ENCODE measurements at places on chromosomes 6 and 20. TPM values are rescaled to one million over a fixed set of nuclear protein-coding genes. Genes with fewer than 3 reads are reported as not detected.

PHACTR3 gene
- 0.11 TPM for polyA plus RNA-seq

C4A gene
- 8.4 TPM for polyA plus RNA-seq

RBM38 gene
- 17.8 TPM for polyA plus RNA-seq

MOXD1 gene
- polyA plus RNA-seq: not detected

GJA10 gene
- not detected for polyA plus RNA-seq

OR2H2 gene
- polyA plus RNA-seq: not detected

LHFPL5 gene
- not detected for polyA plus RNA-seq

MLN gene
- not detected for polyA plus RNA-seq

All from CD14-positive monocyte (primary cell).